ENCODE measurements at places on chromosomes 2 and 18. TPM values are rescaled to one million over a fixed set of nuclear protein-coding genes. Genes with fewer than 3 reads are reported as not detected.

GRCh38 chr18:12043811-12044210 is 49.8 kb upstream of the ANKRD62 start:
- no peak for DNase-seq
- no peak overlapping the region for H3K27ac ChIP-seq
- no peaks in the 10 kb centered on the region for H3K4me1 ChIP-seq
- no peak overlapping the region for H3K4me3 ChIP-seq

DNA sequence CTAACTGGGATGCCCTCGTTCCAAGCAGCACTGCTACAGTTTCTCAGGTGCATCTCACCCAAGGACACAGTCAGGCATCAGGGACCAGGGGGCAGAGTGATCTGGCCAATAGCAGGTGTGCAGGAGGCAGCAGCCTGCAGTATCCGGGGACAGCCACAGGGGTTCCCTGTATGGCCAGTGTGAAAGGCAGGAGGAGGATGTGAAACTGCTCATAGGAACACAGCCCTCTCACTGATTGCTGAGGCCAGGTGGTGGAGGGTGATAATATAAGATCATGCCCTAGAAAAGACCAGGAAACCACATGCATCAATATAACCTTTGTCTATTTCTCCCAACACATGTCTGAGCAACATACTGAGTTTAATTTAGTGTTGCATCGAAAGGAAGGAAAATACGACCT is 112.7 kb upstream of the TACR1 start:
- DNase-seq, result no peak
- no peaks in the 10 kb centered on the region for H3K36me3 ChIP-seq
- no peak overlapping the region for H3K4me3 ChIP-seq
- H3K4me1 ChIP-seq, result no peaks in the 10 kb centered on the region
- H3K27me3 ChIP-seq, result no peaks in the 10 kb centered on the region
- H3K27ac ChIP-seq, result no peak overlapping the region

DNA sequence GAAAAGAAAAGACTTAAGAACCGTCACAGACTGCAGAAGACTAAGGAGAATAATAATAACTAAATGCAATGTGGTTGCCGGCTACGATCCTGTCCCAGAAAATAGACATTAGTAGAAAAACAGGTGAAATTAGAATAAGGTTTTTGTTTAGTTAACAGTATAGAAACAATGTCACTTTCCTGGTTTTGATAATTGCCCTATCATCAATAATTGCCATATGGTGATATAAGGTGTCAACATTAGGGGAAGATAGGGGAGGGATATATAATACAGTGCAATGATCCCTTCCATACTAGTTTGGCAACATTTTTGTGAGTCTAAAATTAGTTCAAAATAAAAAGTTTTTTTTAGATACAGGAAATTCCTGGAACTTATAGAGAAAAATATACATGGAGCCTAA is 144.8 kb downstream of the SATB2 start:
- H3K4me3 ChIP-seq, result no peak overlapping the region
- H3K27me3 ChIP-seq, result no peaks in the 10 kb centered on the region
- H3K36me3 ChIP-seq, result no peaks in the 10 kb centered on the region
- no peak for DNase-seq
- no peaks in the 10 kb centered on the region for H3K4me1 ChIP-seq

- DNase-seq, result no peak
- no peak overlapping the region for H3K4me3 ChIP-seq
- H3K27me3 ChIP-seq, result no peaks in the 10 kb centered on the region
- no peaks in the 10 kb centered on the region for H3K4me1 ChIP-seq
- no peaks in the 10 kb centered on the region for H3K36me3 ChIP-seq
Observed at GRCh38 chr2:223084873-223085272, 32.9 kb downstream of the KCNE4 start.

HES6 gene
- total RNA-seq, result 3.3 TPM

COLEC12 gene
- total RNA-seq, result 46.1 TPM

ELOA2 gene
- not detected for total RNA-seq

G6PC2 gene
- not detected for total RNA-seq
